Osteoblast (primary cell): ENCODE measurements at places on chromosomes 12 and 14. TPM values are rescaled to one million over a fixed set of nuclear protein-coding genes. Genes with fewer than 3 reads are reported as not detected.
A peak's percentile ranks its signal among the peaks of the same experiment; 100 is the strongest.

DNA sequence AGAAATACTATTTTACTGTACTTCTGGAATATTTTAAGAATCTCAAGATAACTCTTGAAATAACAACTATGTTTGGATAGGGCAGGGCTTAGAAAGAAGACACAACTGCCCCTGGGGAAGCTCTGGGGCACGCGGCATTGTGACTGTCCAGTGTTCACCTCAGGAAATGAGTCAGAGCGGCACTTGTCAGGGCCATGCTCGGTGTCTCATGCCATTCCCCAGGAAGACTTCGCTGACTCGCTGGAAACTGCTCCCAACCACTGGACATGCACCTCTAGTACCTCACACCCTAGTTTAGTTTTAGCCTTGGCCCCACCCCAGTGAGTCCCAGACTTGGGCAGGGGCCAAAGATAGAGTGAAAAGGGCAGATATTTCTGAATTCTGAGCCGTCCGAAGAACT, 192.0 kb downstream of the TTC7B start:
- H3K4me1 ChIP-seq, result peaks cover 10% of the 10 kb centered on the region
- H3K27ac ChIP-seq, result no peak overlapping the region
- no peaks in the 10 kb centered on the region for H3K36me3 ChIP-seq
- DNase-seq, result no peak

GRCh38 chr12:4303750-4304149, 17.3 kb upstream of the TIGAR start:
- DNase-seq, result no peak
- no peak overlapping the region for H3K4me3 ChIP-seq
- no peaks in the 10 kb centered on the region for H3K36me3 ChIP-seq
- H3K4me1 ChIP-seq, result peaks cover 9% of the 10 kb centered on the region
- H3K27me3 ChIP-seq, result peaks cover 23% of the 10 kb centered on the region
- H3K27ac ChIP-seq, result no peak overlapping the region

Gene KRT73
- total RNA-seq, result not detected in 2 replicates

Gene KRT83
- total RNA-seq, result not detected in 2 replicates

DNA sequence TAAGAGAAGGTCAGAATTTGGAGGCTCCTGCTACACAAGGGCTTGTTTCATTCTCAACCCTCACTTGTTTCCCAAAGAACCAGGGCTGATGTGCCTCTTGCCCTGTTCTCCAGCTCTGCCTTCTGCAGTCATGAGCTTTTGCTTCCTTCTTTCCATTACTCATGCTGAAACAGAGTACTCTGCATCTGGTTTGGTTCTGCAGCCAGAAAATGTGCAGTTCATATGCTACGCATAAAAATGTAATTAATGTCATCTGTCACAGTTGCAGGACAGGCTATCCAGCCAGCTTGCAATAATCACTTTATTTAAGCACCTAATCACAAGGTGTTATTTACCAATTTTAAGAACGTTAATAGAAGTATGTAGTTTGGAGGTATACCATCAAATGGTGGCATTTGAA, 150.2 kb downstream of the SRGAP1 start:
- no peaks in the 10 kb centered on the region for H3K27me3 ChIP-seq
- H3K4me3 ChIP-seq, result no peak overlapping the region
- H3K36me3 ChIP-seq, result peaks cover 8% of the 10 kb centered on the region
- no peak for DNase-seq

GRCh38 chr14:72808564-72808963, 85.3 kb downstream of the DPF3 start:
- no peak overlapping the region for H3K4me3 ChIP-seq
- no peaks in the 10 kb centered on the region for H3K36me3 ChIP-seq
- no peak for DNase-seq
- H3K4me1 ChIP-seq, result no peaks in the 10 kb centered on the region

Gene RASSF8
- 84.3 and 97.4 TPM in 2 replicates for total RNA-seq

- H3K36me3 ChIP-seq, result no peaks in the 10 kb centered on the region
- H3K27ac ChIP-seq, result no peak overlapping the region
- peaks cover 52% of the 10 kb centered on the region for H3K27me3 ChIP-seq
- peak; percentile 88 for DNase-seq
- H3K4me3 ChIP-seq, result peak overlapping the region; percentile 22
These were observed 13.5 kb upstream of the GPATCH2L start for GRCh38 chr14:76138119-76138757.
